Lung microvascular endothelial cell (primary cell): ENCODE measurements at places on chromosomes 2 and 18. TPM values are rescaled to one million over a fixed set of nuclear protein-coding genes. Genes with fewer than 3 reads are reported as not detected.

The PSMA8 gene
- not detected in 2 replicates for total RNA-seq

The SFT2D3 gene
- total RNA-seq: 2.6 and 5.8 TPM in 2 replicates

The SLC40A1 gene
- total RNA-seq: 100 and 283 TPM in 2 replicates

- no peak for DNase-seq
These were observed 136.2 kb downstream of the MTX2 start for GRCh38 chr2:176405477-176405876.

The RFX8 gene
- total RNA-seq: 0.22 TPM in 1 of 2 replicates, not detected in the other
